ENCODE measurements at places on chromosomes 7 and 10.

DNA sequence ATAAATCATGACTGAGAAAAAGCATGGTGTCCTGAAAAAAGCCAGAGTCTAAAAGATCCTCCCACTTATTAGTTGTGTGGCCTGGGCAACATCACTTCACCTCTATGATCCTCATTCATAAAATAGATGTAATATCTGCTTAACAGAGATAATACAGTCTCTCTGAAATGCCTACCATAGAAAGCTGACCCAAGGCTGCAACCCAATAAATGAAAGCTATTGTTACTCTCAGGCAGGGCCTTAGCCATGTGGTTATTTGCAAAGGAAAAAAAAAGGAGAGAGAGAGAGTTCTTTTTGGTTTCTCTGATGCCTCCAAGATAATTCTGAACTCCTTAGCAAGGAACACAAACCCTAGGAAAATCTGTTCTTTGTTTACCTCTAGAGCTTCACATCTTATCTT is 7.9 kb downstream of the FAM13C start:
- DNase-seq, result no peak

DNA sequence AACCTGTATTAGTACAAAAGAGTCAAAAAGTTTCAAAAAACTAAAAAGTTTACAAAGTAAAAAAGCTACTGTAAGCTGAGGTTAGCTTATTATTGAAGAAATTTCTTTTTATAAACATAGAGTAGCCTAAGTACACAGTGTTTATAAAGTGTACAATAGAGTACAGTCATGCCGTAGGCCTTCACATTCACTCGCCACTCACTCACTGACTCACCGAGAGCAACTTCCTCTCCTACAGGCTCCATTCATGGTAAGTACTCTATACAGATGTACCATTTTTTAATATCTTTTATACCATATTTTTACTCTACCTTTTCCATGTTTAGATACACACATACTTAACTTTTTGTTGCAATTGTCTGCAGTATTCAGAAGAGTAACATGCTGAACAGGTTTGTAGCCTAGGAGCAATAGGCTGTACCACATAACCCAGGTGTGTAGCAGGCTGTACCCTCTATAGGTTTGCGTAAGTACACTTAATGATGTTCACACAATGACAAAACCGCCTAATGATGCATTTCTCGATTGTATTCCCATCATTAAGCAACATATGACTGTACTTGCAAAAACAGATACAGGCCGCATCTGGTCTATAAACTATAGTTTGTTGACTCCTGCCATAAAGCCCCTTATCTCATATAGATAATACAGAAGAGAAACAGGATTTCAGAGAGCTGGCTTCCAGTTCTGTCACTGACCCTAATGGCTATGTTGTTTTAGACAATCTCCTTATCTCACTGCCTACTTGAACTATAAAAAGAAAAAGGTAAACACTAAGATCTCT is 438.8 kb downstream of the HTR7 start:
- peak; percentile 74 for DNase-seq

DNA sequence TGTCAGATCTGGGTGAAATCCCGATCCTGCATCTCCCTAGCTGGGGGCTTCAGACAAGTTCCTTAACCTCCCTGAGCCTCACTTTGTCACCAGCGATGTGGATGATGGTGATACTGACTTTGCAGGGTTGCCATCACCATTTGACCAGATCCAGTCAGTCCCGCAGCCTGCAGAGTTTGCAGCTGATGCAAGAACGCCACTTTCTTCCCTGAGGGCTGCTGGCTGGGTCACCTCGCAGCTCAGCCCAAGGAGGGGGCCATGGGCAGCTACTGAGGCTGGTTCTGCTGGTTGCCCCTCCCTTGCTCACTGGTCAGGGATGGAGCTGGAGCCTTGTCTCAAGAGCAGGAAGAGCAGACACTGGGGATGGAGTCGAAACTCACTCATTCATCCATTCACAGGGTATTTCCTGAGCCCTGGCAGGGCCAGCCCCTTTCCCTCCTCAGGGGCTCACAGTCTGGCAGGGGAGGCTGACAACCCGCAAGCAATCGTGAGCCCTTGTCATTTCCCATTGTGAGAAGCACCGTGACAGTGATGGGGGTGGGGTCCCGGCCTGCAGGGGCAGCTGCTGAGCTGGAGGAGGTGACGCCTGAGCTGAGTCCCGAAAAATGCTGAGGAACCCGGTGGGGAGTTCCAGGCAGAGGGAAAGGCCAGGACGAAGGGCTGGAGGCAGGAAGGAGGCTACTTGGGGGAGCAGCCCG is 111.1 kb upstream of the TCF7L2 start:
- no peak for DNase-seq

DNA sequence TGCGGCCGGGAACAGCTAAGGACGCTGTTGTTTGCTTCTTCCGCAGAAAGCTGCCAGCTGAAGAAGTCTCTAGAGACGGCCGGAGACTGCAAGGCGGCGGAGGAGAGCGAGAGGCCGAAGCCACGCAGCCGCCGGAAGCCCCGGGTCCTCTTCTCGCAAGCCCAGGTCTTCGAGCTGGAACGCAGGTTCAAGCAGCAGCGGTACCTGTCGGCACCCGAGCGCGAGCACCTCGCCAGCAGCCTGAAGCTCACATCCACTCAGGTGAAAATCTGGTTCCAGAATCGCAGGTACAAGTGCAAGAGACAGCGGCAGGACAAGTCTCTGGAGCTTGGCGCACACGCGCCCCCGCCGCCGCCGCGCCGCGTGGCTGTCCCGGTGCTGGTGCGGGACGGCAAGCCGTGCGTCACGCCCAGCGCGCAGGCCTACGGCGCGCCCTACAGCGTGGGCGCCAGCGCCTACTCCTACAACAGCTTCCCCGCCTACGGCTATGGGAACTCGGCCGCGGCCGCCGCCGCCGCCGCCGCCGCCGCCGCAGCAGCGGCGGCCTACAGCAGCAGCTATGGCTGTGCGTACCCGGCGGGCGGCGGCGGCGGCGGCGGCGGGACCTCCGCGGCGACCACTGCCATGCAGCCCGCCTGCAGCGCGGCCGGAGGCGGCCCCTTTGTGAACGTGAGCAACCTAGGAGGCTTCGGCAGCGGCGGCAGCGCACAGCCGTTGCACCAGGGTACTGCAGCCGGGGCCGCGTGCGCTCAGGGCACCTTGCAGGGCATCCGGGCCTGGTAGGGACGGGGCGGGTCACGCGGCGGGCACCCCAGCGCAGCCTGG is 2.4 kb downstream of the NKX2-3 start:
- DNase-seq, result peak; percentile 50

DNA sequence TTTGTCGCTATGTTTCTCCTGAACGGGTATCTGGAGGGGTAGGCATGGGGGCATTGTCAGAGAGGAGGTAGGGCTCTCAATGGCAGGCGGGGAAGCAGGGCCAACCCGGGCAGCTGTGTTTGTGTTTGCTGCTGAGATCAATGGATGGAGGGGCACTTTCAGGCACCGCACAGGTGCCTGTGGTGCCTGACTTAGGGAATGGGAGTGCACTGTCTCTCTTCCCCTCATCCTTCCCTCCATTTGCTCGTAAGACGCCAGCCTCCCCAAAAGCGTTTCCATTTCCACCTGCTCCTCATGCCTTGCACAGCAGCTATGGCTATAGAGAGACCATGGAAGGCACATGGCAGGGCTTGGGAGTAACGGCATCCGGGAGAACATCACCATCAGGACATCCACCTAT is 615.9 kb upstream of the FOXK1 start:
- DNase-seq, result no peak

DNA sequence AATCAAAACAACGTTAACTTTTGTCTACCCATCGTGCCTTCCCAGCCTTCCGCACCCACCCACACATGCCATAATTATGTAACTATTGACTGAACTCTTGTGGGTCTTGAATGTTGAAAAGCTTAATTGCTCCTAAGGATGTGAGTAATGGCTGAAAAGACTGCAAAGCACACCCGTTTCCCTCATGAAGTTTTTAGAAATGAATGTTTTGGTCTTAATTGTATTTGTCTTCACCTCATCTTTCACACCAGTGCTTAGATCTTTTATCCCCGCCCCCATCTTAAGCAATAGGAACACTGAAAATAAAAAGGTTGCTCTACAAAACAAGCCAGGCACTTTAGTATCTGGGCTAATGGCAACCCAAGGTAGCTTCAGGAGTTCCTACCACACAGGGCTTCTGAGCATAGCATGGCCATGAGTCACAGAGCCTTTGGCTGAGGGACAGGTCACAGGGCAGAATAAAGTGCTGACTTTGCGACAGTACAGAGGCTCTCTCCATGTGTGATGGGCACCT is 690.5 kb downstream of the PARD3 start:
- no peak for DNase-seq

- DNase-seq, result peak; percentile 87
Observed at GRCh38 chr10:97539523-97540200, 32.9 kb upstream of the ANKRD2 start.

- DNase-seq, result no peak
Observed at GRCh38 chr10:16787361-16787791, 29.8 kb downstream of the RSU1 start.

DNA sequence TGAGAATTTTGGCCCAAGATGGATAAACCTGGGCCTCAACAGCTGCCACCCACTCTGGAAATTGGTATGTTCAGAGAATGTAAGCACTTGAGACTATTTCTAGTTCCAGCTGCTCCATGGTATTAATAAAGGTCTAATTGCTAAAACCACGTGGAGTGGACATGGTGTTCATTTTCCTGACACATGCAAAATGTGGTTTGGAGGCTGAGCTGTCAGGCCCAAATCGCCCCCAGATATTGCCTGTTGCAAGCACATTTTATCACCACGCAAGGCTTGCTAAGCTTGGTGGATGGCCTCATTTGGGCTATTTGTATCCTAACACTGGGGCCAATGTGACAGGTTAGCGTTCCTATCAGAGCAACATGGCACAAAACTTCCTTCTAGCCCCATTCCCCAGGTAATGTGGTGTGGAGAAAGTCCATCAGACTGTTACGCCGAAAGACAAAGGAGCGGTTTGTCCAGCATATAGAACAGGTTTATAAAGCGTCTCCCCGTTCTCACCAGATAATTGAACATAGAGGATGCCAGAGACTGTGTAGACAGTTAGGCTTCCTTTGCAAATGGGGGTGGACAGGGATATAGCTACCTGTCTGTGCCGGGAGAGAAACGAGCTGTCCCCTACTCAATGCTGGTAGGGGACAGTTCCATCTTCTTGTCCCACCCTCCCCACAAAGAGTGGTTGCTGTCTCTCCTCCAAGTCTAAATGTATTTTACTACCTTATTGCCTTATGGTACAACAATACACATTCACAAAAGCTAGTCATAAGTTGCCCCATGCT is 78.0 kb upstream of the ANKRD1 start:
- DNase-seq, result no peak

GRCh38 chr10:100872034-100872791 is 40.5 kb upstream of the SLF2 start:
- DNase-seq, result peak; percentile 51

- DNase-seq, result no peak
Observed at GRCh38 chr10:61021926-61022325, 77.9 kb upstream of the RHOBTB1 start.

DNA sequence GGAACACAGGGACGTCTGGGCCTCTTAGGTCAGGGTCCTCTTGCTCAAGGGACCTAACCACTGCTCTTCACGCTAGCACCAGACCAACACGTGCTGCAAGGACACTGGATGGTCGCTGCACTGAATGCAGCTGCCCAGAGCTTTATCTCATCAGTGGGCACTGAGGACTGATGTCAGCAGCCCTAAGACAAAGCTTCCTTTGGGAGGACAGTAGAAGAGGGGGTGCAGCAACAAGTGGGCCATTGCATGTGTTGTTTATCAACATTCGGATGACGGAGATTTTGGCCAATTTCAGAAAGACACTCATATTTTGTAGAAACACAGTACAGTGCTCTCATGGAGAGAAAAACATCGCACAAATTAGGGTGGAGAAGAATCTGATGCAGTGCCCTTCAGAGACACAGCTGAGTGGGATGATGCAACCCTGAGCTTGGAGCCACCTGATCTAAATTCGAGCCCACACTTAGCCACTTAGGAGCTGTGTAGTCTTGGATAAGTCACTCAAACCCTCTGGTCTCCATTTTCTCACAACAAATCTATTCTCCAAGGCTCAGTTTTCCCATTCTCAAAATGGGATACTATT is 1.7 kb downstream of the OPALIN start:
- no peak for DNase-seq

DNA sequence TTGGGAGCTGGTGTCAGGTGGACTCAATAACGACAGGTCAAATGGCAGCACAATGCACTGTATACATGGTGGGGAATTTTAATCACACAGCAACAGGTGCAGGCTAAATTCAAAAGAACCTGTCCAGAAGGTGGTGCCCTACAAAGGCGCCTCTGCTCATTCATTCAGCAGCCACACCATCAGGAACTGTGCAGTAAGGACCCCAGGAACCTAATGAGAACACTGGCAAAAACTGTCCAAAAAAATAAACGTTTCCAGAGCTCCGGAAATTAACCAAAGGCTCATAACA is 21.9 kb upstream of the CRYGN start:
- DNase-seq, result no peak

DNA sequence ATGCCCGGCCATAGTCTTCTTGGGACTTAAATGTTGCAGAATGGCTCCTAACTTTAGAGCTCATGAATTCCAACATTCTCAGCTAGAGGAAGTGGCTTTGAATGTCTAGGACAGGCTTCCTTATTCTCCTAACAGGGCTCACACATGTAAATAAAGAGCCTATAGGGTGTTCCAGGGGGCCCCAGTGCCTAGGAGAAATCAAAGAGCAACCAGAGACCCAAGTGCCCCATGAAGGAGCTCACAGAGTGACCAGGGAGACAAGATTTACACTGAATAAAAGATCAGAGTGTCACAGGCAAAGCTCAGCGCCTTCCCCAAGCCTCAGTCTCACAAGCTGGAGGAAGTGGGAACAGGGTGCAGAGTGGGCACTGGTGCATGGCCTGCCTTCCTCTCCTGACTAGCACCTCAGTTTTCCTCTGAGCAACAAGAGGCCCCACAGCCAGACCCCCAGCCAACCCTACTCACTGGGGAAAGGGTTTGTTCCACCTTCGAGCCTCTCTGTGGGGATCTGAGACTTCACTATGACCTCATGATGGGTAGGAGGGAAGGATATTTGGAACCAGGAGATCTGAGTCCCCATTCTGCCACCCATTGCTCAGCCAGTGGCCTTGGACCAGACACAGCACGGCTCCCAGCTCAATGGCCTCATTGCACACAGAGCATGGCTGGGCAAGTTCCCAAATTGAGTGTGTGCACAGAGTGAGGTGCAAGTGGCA is 16.0 kb downstream of the TMEM273 start:
- no peak for DNase-seq

DNA sequence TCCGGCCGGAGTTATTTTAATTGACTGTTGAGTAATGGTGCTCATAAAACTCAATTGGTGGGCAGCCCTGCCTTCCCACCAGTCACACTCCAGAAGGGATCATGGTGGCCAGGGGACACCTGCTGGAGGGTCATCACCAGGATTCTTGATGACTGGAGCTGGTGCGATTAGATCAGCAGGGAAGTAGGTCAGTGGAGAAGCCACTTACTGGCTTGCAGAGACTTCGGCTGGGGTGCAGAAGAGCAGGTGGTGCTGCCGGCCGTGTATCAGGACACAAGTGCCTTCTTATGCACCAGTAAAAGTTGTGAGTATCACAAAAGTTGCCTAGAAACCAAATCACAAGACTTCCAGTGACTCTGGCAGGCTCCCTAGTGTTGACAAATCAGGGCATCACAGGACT is 82.6 kb upstream of the CHCHD3 start:
- no peak for DNase-seq
